ENCODE measurements at places on chromosomes 11 and 22.

- DNase-seq: no peak
These were observed at the start of gene OR51E2 for GRCh38 chr11:4697585-4697984. Gene OR51E2 (minus strand): TSS chr11:4697853. CDS start chr11:4682711, 15,142 bp downstream.

- no peak for DNase-seq
These were observed 69.6 kb downstream of the PPP2R1B start for GRCh38 chr11:111696556-111696955.

- peak; percentile 41 for DNase-seq
These were observed 14.2 kb downstream of the OR52A5 start for GRCh38 chr11:5123802-5124521.

DNA sequence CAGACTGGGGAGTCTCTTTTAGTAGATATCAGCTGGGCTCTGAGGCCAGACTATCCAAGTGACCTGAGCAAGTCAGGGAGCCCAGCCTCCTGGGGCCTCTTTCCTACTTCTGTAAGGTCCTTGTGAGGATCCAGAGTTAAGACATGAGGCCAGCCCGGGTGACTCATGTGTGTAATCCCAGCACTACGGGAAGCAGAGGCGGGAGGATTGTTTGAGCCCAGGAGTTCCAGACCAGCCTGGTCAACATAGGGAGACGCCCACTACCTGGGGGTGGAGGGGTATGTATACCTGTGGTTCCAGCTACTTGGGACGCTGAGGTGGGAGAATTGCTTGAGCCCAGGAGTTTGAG lies 36.9 kb upstream of the POLA2 start:
- no peak for DNase-seq

GRCh38 chr11:37484298-37484697 lies 886.3 kb upstream of the RAG2 start:
- DNase-seq: no peak

DNA sequence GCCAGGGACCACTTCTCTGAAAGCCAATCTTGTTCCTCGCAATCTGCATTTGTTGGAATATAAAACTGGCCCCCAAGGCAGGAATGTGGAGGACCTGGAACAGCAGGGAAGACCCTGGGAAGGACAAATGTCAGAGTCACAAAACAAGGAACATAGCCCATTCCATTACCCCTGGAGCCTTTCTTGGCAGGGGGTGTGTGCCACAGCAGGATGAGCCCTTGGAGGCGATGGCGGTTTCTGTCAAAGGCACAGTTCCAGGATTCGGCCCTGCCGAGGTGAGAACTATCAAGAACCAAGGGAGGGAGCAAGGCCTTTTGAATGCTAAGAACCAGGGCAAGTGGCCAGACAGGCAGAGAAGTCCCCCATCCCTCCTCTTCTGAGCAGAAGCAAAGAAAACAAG lies 204.3 kb downstream of the TRIM29 start:
- no peak for DNase-seq

DNA sequence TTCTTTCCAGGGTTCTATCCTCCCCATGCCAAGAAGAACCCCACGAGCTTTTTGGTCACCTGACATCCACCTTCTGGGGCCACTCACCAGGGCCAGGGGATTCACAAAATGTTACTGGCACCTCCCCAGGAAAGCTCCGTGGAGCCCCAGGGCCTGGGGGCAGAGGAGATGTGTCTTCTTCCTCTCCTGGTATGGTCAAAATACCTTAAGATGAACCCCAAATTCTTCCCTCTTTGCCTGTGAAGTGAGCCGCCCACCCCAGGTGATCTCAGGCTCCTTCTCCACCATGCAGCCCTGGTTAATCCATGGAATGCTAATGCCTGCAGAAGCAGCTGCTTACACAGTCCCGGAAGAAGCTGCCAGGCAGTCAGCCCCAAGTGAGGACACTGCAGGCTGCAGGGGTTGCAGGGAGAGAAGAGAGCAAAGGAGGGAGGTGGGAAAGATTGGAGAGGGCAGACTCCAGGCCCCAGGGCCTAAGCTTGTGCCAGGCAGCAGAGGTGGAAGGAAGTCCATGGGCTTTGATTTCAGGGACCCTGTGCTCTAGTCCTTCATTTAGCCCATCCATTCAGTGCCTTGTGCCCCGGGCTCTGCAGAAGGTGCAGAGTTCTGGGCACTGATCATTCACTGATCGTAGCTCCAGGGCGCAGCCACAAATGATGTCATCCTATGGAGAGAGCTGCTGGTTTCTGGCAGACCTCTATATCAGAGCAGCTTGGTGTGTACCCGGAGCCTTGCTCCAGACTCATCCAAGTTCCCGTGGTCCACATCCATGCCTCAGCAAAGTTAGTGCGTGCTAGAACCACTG lies 127.9 kb upstream of the NECTIN1 start:
- no peak for DNase-seq

DNA sequence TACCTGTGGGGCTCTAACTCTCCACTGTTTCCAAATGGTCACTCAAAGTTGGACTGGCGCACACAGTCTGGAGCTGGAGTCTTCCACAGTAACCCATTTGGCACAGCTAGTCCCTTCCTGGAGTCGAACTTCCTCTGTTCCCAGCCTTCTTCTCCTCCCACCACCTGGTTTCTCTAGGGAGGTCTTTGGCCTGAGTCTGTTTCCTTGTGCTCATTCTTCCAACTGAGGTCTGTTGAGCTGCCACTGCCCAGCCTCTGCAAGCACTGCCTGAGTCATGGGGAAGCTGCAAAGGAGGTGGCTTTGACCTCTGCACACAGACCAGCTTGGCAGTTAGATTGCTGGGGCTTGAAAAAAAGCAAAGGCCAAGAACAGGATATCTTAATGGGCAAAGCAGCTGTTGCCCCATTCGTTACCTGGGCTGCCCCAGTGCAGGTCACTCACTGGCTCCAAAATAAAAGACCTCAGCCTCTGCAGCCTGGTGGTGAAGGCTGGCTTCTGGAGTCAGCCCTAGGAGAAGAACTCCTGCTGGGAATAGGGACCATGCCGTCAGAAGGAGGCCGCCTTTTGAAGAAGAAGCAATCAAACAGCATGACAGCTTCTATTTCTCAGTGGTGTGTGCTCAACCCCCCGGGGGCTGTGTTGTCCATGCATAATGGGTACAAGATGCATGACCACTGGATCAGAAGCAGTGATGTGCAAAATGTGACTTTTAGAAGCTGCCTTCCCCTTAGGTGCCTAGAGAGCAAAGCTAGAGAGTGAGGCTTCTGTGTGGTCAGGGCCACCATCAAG lies 3.0 kb downstream of the ADAMTS15 start:
- no peak for DNase-seq

DNA sequence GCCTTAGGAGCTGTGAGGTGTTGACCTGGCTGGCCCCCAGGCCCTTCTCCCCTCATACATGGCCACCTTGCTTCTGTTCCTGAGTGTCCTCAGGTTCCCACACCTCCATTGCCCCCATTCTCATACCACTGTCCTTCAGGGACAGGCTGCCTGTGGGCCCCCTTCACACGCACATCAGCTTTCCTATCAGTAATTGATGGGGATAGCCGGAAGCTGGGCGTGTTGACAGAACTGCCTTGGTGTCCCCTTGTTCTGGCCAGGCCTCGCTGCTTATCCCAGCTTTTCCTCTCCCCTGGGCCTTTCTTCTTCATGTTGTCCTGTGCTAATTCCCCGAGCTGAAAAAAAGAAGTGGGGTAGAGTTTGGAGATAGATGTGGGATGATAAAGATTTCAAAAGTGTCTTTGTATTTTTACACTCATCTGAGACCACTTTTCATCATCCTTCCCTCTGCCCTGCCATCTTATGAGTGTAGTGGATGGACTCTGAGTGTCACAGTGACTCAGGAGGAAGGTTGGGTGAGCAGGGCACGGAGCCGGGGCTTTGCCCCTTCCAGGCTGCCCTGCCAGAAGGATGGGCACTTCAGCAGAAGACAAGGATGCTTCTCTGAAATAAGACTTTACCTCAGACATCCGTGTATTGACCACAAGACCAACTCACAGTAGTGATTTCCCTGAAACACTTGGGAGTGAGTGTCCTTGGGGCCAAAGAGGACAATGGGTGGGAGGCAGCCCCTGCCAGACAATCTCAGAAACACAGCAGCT lies 42.8 kb downstream of the MED15 start:
- no peak for DNase-seq

DNA sequence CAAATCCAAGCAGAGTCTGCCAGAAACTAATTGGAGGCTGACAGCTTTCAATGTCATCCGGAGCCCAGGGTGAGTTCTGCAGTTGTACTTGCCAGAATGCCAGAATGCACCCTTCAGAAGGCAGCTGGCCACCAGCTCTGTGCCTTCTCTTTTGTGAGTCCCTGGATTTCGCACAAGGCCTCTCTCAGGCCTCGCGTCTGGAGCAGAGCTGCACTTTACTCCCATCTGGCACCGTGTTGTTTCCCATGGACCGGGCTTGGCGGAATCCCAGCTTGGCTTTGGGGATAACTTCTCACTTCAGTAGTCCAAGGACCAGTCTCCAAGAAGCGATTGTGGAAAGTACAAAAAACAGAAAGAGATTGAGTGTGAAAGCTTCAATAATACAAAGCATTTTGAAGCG lies 451.3 kb upstream of the KIRREL3 start:
- no peak for DNase-seq

DNA sequence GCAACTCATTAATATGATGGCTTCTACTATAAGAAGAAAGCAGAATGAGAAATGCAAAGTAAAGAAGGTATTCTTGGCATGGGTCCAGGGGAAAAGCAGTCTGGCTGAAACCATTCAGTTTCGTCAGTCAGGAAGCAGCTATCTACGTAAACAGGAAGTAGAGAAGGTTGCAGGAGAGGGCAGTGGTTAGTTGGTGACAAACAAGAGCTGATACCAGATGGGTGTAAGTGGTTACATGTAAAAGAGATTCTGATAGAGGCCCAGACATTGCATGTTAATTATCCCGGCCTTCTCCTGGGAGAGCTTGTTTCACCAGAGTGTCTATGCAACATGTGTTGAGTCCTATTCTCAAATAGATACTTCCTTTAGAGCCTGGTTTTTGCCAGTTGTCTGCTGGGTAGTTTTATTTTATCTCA lies 58.4 kb upstream of the PSMA1 start:
- DNase-seq: peak; percentile 95

GRCh38 chr11:30260813-30261212 lies 30.0 kb downstream of the FSHB start:
- no peak for DNase-seq

- DNase-seq: no peak
These were observed 3.6 kb downstream of the CLCF1 start for GRCh38 chr11:67369801-67370284.
